Activated CD4-positive, alpha-beta T cell treated with anti-CD3 and anti-CD28 coated beads, Interleukin-10, Interleukin-2, amounts not matched to agents 100 ng/mL and 50 ng/mL, durations not matched to agents 16 hours and 8 hours (primary cell): ENCODE measurements at places on chromosomes 2 and 18.

DNA sequence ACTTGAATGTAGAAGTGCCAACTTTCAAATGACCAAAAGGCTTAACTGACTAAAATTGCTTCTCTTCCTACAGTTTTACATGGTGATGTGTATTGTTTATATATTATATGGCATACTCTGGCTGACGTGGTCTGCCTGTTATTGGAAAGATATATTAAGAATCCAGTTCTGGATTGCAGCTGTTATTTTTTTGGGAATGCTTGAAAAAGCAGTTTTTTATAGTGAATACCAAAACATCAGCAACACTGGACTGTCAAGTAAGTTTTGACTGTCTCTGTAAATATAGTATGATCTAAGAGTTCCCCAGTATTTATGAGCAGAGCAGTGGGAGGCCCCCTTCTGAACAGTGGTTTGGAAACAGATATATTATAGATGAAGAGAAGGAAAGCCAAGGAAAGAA is 26.2 kb downstream of the TMEM87B start:
- no peak for DNase-seq

- DNase-seq = peak; percentile 52
Observed at GRCh38 chr2:105926960-105927678, 182.4 kb downstream of the NCK2 start.

GRCh38 chr2:37656512-37657423 is 14.7 kb downstream of the CDC42EP3 start:
- DNase-seq = peak; percentile 41

GRCh38 chr18:72160510-72161445 is 383.4 kb downstream of the CBLN2 start:
- DNase-seq = no peak

DNA sequence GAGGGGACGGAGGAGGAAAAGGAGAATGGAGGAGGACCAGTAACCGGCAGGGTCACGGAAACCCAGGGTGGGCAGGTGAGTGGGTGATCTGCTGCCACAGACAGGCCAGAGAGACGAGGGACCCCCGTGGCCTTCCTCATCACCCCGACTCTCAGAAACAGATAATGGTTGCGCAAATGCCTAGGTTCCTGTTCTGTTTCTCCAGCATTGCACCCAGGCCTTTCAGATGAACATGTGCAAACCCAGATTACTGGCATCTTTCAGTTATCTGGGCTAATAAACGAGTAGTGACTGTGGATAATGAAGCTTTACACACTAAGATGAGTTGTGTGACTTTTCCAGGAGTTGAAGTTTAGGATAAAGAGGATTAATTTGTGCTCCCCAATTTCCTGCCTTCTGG is 46.5 kb downstream of the TET3 start:
- no peak for DNase-seq
